ENCODE measurements at places on chromosomes 2 and 18.

GRCh38 chr18:79400591-79401381 is 5.1 kb downstream of the NFATC1 start:
- DNase-seq, result peak; percentile 56

DNA sequence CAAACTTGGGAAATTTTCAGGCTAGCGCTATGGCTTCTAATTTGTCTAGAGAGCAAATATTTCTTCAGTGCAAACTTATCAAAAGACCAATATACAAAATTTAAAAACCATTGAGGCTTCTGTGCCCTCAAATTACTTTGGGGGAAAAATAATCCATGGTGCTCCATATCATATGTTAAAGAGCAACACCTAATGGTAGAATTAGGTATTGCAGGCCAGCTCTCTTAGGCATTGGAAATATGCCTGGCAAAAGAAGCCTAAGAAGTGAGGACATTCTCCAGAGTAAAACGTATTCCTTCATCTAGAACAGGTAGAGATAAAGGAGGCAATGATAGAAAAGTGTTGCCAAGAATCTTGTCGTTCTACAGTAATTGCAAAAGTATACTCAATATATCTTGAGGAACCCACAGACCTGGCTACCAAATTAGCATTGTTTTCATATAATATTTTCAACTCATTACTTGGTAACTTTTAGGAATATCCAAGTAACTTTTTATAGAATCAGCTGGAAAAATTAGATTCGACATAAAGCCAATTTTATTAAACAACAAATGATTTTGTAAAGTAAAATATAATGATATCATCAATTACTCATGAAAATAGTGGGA is 401.1 kb downstream of the BCL11A start:
- DNase-seq, result no peak

DNA sequence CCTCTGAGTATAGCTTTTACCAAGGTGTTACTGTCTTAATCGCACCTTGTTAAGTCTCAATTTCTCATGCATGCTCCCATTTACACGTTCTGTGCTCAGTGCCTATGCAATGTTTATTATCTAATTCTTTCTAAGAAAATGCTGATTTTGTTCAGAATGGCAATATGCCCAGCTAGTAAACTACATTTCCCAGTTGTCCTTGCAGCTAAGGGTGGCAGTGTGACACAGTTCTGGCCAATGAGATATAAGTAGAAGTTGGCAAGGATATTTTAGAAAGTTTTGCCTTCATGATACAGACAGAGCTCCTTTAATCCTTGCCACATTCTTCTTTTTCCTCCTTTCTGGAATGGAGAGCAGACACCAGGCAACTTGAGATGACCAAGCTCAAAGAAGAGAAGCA is 45.3 kb downstream of the POLE4 start:
- DNase-seq, result no peak

DNA sequence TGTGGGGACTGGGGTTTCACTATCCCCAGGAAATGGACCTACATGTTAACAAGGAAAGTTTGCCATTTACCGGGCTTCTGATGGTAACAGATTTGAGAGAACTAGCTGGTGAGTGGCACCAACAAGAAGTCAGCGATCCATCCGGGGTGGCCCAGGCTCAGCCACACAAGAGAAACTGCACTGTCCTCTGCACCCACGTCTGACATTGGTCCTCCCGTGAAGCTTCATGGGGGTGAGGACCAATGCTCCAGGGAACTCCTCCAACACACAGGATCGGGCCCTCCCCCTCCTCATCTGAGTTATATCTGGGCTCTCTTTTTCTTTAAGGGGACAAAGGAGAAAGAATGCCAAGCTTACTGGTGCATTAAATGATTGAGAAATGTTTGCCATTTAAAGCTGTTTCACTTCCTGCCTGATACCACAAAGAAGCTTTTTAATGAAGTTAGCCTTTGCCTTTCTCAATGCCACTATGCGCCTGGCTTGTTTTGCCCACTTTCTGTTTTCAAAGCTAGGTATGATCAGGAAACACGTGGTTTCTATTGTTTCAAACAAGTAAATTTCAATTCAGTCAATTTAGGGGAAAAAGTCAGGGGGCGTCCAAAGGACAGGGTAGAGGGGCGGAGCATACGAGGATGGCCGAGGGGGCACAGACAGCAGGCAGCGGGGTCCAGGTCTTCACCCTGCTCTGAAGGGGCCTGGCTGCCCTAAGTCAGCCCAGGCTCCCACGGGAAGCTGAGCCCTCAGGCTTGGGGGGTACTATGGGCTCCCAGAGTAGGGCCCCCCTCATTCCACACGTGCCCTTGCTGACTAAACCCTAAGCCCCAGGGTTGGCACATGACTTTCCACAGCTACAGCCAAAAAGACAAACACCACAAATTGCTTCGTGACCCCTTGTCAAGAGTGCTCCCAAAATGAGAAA is 204.0 kb upstream of the ID2 start:
- DNase-seq, result no peak

Data from T-helper 9 cell (primary cell).